ENCODE measurements at places on chromosomes 7 and 10. TPM values are rescaled to one million over a fixed set of nuclear protein-coding genes. Genes with fewer than 3 reads are reported as not detected.

DNA sequence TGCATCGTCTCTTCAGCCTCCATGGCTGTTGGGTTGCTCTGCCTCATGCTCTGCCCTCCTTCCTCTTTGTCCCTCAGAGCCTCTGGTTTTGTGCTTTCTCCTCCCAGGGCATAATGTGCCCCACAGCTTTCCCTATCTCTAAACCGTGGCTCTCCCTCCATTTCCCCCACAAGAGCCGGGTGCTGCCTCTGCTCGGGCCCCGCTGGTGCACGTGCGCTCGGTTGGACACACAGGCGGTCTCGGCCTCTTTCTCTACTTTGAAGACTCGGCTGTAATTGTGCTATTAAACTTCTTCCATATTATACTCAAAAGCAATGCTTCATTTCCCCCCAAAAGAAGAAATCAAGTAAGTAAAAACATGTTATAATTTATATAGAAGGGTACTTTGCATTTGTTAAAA is 109.7 kb upstream of the KLF14 start:
- DNase-seq = no peak

DNA sequence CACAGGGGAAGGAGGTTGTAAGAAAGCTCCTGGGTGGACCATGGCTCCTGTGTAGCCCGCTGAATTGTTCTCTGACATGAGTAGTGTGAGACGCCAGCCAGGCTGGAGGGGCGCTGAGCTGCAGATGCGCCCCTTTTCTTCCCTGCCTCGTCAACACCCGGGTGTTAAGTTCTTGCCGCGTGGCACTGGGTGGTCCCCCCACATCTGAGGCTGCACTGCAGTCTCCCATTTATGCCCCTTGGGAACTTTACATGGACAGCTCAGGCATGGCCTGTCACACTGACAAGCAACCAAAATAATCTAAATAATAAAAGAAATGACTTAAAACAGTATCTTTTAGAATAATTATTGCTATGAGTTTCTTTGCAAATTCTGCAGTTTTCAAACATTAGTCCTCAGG is 34.6 kb upstream of the HSPA12A start:
- no peak for DNase-seq

- DNase-seq = no peak
Observed at GRCh38 chr7:91294639-91295220, 30.5 kb downstream of the FZD1 start.

DNA sequence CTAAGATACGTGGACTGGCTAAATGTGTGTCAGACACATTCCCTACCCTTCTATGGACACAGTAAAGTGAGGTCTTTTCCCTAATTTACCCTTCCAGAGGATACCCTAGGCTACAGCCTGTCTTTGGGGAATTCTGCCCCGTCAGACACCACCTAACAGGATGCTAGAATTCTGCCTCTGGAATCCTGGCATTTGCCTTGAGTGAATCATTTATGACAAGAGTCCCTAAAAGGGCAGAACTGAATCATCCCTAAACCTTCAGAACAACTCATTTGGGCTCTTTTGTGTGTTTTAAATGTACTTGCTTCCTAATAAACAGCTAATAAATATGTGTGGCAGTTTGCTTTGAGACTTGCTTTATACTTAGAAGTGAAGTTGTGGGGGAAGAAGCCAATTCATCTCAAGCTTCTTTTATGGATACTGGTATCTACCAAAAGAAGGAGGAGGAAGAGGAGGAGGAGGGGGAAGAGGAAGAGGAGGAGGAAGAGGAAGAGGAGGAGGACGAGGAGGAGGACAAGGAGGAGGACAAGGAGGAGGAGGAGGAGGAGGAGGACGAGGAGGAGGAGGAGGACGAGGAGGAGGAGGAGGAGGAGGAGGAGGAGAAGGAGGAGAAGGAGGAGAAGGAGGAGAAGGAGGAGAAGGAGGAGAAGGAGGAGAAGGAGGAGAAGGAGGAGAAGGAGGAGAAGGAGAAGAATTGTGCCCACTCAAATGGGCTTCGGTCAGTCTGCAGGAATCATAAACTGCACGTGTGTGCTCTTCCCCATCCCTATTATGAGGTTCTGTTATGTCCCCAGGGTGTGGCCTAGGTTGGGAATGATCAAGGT is 27.1 kb downstream of the PARP12 start:
- DNase-seq = no peak

CROT gene
- polyA plus RNA-seq = 17.0 TPM

KCNMA1 gene
- 4.2 TPM for polyA plus RNA-seq

- peak; percentile 54 for DNase-seq
Observed at GRCh38 chr7:74430961-74431466, 22.7 kb upstream of the GTF2IRD1 start.

DNA sequence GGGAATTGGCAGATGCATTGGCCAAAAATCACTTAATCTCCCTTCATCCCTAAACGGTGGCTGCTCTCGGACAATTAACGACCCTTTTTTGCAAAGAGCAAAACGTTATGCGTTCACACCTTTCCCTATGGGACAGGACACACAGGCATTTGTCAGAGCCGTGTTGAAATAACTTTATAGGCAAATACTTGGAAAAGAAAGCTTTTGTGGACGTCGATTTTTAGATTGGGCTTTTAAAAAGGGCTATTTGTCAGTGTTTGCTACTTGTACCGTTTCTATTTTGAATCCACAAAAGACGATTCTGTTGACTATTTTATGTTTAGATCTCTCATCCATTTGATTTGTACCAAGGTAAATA is 245.6 kb downstream of the SLC25A13 start:
- DNase-seq = no peak

DNA sequence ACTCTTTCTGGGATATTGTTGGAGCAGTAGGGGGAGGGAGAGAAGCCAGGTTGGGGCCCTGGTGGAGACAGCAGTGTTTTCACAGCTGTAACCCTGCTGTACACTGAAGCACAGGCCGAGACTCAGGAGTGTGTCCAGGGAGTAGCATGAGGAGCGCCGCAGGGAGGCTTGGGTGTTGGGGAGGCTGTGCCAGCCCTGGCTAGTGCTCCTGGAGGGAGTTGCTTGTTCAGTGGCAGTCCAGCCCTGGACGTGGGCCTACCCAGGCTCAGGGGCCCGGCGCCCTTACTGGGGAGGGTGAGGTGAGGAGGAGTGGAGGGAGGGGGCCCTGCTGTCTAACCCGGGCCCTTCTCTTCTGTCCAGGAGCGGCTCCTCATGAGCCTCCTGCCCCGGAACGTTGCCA is 35.9 kb downstream of the ADCY1 start:
- no peak for DNase-seq

DNA sequence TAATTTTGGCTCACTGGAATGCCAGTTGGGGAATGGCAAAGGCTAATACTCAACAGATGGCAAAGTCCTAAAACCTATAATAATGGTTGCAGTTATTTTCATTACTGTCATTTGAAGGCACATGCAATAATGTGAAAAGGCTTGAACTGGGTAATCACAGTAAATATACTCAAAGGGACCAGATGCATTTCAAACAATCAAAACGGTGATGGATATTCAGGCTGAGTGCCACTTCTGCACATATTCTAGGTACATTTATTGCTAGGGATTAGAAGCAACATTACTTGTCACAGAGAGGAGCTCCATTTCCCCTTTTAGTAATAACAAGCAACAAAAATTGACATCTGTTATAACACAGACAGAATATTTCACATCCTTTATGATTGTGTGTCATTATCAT is 171.8 kb downstream of the NXPH1 start:
- no peak for DNase-seq

TACC2 gene
- polyA plus RNA-seq = 36.4 TPM

- DNase-seq = no peak
Observed at GRCh38 chr10:63265222-63265617, 132.1 kb downstream of the NRBF2 start.

DNA sequence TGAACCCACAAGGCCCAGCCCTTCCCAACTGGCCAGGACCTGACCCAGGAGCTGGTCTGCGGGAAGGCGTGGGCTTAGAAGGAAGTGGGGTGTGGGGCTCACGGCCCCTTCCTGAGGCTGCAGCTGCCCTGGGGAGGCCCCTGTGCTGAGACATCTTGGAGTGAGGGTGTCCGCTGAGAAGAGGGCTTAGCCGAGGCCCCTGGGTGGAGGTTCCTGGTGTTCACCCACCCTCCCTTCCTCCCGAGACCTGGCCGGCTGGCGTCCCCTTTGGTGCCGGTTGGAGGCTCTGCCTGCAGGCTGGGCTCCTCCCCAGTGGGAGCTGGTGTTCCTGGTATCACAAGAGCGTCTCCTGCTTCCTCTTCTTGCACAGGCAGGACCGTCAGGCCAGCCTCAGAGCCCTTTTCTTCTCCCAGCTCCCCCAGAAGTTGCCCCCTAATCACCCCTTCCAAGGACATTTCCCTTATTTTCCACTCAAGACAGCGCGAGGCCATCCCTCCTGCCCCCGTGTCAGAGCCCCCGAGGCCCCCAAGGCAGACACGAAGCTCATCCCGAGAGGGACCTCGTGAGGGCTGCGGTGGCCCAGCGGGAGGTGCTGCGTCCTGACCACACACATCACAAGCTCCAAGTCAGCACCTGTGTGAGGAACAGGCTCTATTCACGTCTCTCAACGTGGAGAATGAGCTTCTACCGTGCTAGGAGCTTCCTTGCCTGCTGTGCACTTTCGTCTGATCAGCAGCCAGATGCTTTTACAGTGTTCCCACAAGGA is 25.1 kb upstream of the FAM20C start:
- no peak for DNase-seq

CCDC3 gene
- polyA plus RNA-seq = 9.7 TPM

ADRA2A gene
- 1.2 TPM for polyA plus RNA-seq

DNA sequence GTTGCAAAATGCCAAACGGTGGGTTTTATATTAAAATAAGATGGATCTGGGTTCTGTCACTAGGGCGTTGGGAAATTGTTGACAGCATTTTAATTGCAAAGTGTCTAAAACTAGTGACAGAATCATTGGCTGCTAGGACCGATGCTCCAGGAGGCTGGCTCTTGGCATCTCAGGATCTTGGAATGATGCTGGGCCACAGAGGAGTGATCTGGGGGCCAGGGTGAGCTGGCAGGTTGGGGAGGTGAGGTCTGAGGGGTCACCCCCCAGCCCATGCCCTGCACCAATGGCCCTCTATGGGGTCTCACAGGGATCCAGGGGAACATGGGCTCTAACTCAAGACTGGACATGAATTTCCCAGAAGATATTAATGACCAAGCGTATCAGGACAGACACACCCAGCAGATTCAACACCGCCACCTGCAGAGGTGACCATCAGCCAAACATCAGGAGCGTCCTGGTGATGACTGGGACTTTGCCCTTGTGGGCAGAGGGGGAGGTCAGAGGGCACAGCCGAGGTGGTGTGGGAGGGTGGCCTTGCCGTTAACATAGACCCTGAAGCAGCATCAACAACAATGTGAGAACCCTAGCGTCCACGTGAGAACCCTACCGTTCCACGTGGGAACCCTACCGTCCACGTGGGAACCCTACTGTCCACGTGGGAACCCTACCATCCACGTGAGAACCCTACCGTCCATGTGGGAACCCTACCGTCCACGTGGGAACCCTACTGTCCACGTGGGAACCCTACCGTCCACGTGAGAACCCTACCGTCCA is 89.0 kb upstream of the PPP2R2D start:
- DNase-seq = no peak

DNA sequence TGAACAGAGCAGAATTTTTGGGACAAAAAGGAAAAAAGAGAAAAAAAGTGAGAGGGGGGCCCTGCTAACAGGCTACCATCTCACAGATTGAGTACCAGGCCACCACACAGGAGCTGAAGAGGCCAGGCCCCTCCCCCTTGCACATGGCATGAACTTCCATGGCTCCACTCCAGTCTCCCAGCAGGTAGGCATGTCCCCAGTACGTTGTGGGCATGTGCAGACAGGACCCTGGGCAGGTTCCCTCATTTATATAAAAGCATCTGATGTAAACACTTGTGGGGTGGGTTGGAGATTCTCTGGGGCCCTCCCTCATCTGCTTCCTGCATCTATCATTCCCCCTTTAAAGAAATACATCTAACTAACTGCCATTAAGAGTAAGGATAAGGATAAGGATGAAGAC is 45.0 kb upstream of the AKR1C1 start:
- DNase-seq = no peak

TSPAN12 gene
- polyA plus RNA-seq = 44.2 TPM

GRCh38 chr7:131803816-131804215 is 247.4 kb upstream of the PODXL start:
- no peak for DNase-seq

- no peak for DNase-seq
Observed at GRCh38 chr10:114801411-114801813, 20.2 kb upstream of the FHIP2A start.

DYNC1I1 gene
- polyA plus RNA-seq = 2.3 TPM

NKX1-2 gene
- polyA plus RNA-seq = not detected

- no peak for DNase-seq
Observed at GRCh38 chr10:29634105-29634504, 666 bp downstream of the SVIL start.

SEMA3D gene
- polyA plus RNA-seq = 0.82 TPM

- no peak for DNase-seq
Observed at GRCh38 chr10:112562122-112562521, 115.1 kb downstream of the VTI1A start.

- no peak for DNase-seq
Observed at GRCh38 chr7:127251036-127251464, 1.7 kb downstream of the GRM8 start.

GRCh38 chr7:104254696-104255095 is 46.9 kb upstream of the ORC5 start:
- no peak for DNase-seq

- peak; percentile 89 for DNase-seq
Observed at GRCh38 chr10:29496341-29497162, 138.2 kb downstream of the SVIL start.

- no peak for DNase-seq
Observed at GRCh38 chr7:42495256-42495655, 258.2 kb upstream of the GLI3 start.

DNA sequence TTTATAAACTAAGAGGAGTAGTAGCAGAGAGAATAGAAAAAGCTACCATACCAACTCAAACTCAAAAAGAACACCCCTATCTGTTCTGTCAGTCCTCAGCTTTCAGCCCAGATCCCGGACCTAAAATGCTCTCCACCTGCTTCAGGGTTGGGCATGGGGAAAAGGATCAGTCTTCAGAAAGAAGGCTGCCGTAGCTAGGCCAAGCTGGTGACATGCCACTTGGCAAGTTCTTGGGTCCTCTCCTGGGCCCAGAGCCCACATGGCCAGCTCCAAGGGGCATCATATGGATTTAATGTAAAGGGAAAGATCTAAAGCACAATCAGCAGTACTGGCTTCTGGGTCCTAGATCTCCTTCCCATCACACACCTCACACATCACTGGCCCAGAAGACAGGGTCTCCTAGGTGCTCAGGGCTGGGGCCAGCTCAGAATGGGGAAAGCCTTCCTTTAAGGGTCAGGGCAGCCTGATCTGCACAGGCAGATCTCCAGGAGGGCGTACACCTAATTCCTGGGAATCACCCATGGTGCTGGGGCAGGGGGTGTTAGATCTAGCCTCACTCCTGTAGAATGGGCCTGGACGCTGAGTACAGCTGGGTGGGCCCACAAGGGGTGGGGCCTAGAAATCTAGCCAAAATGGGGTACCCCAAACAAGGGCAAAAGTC is 2.5 kb downstream of the VAX1 start:
- no peak for DNase-seq

- no peak for DNase-seq
Observed at GRCh38 chr7:93843260-93843659, 47.3 kb downstream of the TFPI2 start.

- DNase-seq = no peak
Observed at GRCh38 chr10:18364987-18365775, 225.0 kb downstream of the CACNB2 start.
